ENCODE measurements at places on chromosomes 11 and 22.

DNA sequence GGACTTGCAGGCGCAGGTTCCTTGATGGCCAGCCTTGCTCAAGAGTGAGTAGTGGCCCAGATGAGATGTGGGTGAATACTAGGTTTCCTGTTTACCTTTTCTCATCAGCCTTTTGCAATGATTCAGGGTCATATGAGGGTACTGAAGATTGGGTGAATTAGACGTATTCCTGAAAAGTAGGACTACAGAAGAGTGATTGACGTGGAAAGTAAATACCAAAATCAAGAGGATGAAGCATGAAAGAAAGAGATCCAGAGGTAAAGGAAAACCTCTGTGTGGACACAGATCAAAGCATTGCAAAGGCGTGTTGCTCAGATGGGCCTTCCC is 59.9 kb downstream of the CYB5R2 start:
- DNase-seq = no peak
- no peaks in the 10 kb centered on the region for H3K36me3 ChIP-seq
- no peaks in the 10 kb centered on the region for H3K27me3 ChIP-seq
- H3K4me3 ChIP-seq = no peak overlapping the region
- H3K27ac ChIP-seq = no peak overlapping the region
- no peaks in the 10 kb centered on the region for H3K4me1 ChIP-seq

GRCh38 chr11:109308551-109308950 is 113.4 kb upstream of the C11orf87 start:
- H3K4me3 ChIP-seq = no peak overlapping the region
- no peak overlapping the region for H3K27ac ChIP-seq
- H3K4me1 ChIP-seq = no peaks in the 10 kb centered on the region
- H3K36me3 ChIP-seq = no peaks in the 10 kb centered on the region
- H3K27me3 ChIP-seq = no peaks in the 10 kb centered on the region

DNA sequence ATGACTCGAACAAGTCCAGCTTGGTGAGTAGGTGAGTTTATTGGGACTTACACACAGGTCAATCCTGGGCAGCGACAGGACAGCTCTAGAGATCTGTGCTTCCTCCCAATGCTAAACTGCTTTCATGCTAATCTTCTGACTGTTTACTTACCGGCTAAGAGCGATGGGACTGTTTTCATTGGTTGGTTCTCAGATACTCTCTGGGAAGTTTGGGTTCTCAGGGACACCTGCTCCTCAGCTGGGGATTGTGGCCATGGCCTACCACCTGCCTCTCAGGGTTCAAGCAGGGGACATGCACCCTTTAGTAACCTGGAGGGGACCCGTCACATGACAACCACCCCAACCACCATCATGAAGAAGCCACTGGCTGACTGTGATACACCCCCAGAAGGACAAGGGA is 13.1 kb downstream of the APOL2 start:
- no peak overlapping the region for H3K4me3 ChIP-seq
- H3K27me3 ChIP-seq = no peaks in the 10 kb centered on the region
- H3K36me3 ChIP-seq = peaks cover 35% of the 10 kb centered on the region
- H3K27ac ChIP-seq = no peak overlapping the region

DNA sequence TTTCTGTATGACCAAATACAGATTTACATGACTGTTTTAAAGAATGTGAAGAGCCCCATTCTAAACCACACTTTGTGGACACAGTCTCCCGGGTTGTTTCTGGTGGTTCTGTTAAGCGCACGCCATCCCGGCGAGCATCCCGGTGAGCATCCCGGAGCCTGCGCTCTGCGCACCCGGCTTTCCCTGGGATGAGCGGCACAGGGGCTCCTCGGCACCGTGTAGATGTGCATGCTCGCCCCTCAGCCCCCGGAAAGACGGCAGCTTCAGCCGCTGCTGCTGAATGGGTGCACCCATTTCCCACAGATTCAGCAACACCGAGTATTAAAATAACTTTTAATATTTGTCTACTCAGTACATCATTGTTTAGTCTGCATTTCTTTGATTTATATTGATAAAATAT is 36.0 kb downstream of the GLB1L2 start:
- no peaks in the 10 kb centered on the region for H3K27me3 ChIP-seq
- H3K36me3 ChIP-seq = no peaks in the 10 kb centered on the region
- H3K4me1 ChIP-seq = no peaks in the 10 kb centered on the region
- H3K27ac ChIP-seq = no peak overlapping the region
- no peak overlapping the region for H3K4me3 ChIP-seq
- DNase-seq = no peak

GRCh38 chr11:2149864-2150847 is 10.9 kb downstream of the INS start:
- peaks cover 7% of the 10 kb centered on the region for H3K4me1 ChIP-seq
- no peak overlapping the region for H3K4me3 ChIP-seq

DNA sequence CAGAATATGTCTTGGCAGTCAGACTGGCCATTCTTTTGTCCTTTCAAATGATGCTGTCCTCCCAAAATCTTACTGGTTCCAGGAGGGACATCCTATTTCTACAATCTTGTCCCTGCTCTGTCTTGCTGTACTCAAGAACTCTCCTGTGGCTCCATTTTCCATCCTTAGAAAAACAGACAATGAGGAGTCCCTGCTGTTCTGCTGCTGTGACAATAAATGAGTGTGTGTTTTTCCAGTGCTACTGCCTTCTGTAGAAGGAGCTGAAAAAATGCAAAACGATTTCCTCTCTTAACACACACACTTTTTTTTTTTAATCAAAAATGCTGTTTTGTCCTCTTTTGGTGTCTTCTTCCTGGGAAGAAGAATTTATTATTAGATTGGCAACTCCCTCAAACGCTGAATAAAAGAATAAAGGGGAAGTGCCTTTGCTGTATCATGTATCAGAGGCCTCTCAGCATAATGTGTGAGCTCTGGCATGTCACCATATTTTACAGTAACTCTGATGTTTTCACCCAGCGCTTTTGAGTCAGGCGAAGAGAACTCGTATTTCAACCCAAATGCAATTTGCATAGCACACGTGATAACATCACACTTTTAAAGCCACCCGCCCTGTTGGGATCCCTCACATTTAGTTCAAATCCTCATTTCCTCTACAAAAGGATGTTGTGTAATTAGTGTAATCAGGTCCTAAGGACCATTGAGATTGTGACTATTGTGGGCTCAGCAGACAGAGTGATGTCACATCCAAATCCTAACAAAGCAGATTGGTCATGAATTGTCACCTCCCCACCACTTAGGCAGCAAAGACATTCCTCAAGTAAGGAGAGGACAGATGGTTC is 496.0 kb upstream of the LARGE1 start:
- no peaks in the 10 kb centered on the region for H3K36me3 ChIP-seq
- H3K4me3 ChIP-seq = no peak overlapping the region
- no peaks in the 10 kb centered on the region for H3K4me1 ChIP-seq
- H3K27ac ChIP-seq = no peak overlapping the region
- DNase-seq = no peak
